Activated naive CD8-positive, alpha-beta T cell treated with anti-CD3 and anti-CD28 coated beads, Interleukin-2, amount 50 U/mL, for 16 hours (primary cell): ENCODE measurements at places on chromosomes 6 and 20.
A peak's percentile ranks its signal among the peaks of the same experiment; 100 is the strongest.

GRCh38 chr20:9036593-9036992, 32.3 kb upstream of the PLCB4 start:
- no peak for DNase-seq

DNA sequence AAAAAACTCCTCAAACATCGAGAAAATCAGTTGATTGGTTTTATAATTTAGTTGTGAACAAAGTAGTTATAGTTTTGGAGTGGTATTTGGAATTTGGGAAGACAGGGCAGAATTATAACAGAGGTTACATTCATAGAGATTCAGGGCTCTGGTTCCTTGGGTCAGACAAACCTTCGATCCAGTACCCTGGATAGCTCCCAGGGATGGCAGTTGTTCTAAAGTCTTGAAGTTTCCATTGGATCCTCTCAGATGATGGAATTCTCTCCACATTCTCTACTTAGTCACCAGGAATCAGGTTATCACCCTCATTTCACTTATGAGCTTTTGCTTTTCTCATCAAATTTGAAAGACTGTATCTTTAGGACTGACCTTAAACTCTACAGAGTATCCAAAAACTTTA, 285.1 kb downstream of the CENPW start:
- DNase-seq: no peak

DNA sequence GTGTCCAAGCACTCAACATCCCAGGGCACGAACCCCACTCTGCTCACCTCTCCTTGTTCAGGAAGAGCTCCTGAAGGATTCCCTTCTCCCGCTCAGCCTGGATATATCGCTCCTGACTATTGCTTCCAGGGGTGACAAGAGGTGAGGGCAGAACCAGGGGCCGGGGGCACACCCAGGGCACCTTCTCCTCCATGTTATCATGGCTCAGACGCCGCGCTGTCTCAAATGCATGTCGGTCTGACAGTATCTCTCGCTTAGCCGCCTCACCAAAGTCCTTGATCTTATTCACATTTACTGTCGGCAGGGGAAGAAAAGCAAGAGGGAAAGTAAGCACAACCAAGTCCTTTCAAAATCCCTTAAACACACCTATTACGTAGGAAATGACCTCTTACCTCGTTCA, 13.1 kb downstream of the PPP1R10 start:
- DNase-seq: no peak

DNA sequence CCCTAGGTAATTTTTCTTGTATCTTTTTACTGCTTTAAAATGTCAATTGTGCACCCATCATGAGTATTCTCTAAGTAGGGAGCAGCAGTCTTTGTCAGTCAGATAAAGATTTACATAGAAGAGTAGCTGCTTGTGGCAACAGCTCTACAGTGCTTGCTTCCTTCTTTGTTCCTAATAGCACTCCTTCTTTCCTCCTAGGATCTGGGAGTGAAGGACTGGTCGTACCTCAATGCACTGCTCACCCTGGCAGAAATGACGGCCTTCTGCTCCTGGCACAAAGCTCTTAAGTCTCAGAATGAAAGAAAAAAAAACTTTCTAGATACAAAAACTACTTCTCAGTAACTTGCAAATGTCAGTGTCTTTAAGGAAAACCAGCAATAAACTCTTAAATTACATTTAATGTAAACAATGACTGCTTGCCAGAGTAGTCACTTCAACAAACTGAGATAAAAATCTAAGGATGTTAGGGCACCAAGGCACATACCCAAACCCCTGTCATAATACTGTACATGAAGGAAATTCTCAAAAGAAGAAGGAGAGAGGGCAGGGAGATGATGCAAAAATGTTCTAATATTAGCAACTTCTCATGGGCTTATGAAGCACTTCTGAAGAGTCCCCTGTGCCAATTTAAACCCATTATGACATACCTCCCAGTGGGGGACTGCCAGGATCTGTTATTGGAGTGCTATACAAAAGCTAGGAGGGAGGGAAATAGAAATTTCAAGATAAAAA, 34.0 kb downstream of the NCOA6 start:
- DNase-seq: no peak

DNA sequence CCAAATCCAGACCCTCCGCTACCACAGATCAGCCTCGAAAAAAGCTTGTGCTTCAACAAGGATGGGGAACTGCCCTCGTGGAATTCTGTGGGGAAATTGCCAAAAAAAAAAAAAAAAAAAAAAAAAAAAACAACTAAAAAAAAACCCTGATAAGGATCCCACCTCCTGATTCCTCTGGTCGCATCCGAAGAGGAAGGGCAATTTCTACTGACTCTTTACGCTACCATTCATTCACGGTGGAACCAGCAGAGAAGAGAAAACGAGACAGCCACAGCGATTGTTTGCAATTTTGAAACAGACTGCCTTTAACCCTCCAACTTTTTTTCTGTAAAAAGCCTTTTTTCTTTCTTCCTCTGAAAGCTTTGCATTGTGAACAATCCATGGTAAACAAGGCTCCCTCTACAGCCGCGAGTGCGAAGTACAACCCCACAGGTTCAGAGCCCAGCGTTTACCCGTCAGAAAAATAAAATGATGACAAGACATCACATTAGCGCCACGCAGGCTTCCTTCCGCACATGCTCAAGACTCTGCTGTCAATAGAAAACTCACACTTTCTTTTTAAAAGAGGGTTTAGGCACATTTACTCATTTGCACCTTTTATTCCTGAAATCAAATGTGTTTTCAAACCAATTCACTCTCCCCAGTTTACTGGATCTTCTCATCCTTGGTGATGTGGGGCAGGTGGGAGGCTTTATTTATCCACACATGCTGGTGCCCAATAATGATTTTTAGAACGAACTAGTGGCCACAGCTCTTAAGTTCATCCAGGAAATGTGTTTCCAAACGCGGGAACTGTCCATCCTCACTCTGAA, 100.0 kb downstream of the NOL4L start:
- DNase-seq: peak; percentile 57
